ENCODE measurements at places on chromosomes 7 and 10. TPM values are rescaled to one million over a fixed set of nuclear protein-coding genes. Genes with fewer than 3 reads are reported as not detected.

OR2A12 gene
- not detected for polyA plus RNA-seq

VAX1 gene
- polyA plus RNA-seq: not detected

PNLIP gene
- polyA plus RNA-seq: not detected

DNA sequence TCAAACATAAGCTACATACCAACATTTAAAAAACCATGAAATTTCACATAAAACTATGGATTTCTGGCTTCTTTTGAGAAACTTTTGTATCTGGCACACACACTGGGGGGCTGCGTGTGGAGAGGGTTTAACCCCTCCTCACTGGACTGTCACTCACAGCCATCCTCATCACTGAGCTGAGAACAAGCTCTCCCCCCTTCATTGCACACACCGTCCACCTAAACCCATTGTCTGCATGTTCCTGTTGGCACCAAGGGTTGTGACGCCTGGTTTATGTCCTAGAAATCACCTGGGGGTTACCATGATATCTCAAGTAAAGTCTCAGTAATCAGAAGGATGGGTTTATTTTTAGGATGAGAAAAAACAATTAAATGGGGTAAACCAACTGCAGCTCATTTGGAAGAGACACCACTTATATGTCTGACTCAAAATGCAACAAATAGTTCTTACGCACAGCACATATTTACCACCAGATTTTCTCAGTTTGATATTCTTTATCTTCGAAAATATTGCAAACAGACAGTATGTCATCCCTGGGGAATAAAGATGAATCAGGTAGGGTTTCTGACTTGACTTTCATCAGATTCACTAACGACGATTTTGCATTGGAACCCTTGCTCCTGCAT is 218.5 kb upstream of the KLF6 start:
- no peak for DNase-seq

GRCh38 chr10:123561141-123561440 is 105.1 kb upstream of the GPR26 start:
- no peak for DNase-seq

DNA sequence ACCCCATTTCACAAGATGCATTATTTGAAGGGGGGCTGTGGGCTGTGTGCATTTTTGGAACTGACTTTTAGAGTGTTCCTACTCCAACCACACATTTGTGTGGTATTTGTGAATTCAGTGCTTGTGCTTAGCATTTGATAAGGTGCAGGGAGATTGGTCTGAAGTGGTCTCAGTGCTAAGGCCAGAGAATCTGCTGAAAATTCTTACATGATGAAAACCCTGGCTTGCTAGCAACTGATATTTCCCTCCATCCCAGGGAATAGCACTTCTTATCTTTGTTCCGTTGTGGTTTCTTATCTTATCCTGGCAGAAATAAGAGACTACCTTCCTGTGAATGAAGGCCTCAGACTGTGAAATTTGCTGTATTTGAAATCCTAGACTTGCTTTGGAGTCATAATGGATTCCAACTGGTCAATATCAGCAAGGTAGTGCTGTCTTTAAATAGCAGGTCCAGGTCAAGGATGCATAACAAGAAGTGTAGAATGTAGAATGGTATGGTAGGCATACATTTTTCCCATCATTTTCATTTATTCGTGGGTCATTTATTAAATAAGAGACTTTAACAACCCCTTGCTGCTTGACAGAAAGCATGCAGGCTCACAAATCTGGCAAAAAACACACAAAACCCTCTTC is 986.9 kb downstream of the REEP3 start:
- no peak for DNase-seq

GRCh38 chr10:22753786-22754185 is 39.4 kb upstream of the PIP4K2A start:
- DNase-seq: no peak

DNA sequence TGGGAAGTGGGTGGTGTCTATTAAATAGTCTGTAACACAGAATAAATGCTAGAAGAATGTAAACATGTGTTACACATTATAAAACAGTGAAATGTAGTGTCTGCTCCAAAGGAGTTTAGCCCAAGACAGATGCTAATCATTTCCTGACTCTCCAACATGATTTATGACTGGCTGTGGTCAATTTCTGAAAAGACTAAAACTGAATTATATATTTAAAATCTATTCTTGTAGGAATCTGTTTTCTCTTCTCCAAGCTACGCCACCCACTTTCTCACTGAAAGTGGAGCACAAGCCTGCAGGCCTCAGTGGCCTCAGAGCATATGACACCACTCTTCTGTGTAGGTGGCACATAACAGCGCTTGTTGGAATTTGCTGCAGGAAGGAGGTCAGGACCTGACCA is 44.4 kb downstream of the CTTNBP2 start:
- DNase-seq: no peak

DNA sequence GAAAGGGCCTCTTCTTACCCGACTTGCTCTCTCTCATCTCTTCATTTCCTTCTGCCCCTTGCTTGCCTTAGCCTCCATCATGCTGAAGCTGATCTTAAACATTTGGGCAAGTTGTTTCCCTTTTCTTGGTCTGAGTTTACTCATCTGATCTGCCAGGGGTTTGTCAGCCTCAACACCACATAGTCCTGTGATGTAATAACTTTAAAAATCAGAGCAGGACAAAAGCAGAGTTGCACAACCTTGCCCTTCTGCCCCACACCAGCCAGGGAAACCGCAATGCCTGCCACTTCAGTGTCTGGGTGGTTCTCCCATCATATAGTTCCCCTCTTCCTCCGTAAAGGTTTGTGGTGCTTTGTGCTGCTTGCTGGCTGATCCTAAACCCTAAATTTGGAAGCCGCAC is 9.9 kb upstream of the LIPM start:
- no peak for DNase-seq

Data from CD8-positive, alpha-beta memory T cell (primary cell).